ENCODE measurements at places on chromosomes 16 and 17. TPM values are rescaled to one million over a fixed set of nuclear protein-coding genes. Genes with fewer than 3 reads are reported as not detected.

- DNase-seq, result no peak
Observed at GRCh38 chr17:78738278-78738677, 43.8 kb downstream of the CYTH1 start.

RNF227 gene
- 2.7 TPM for total RNA-seq

GNAO1 gene
- 1.5 TPM for total RNA-seq

GRCh38 chr16:48365025-48365600 lies 20.1 kb downstream of the SIAH1 start:
- DNase-seq, result no peak

KRT25 gene
- total RNA-seq, result not detected

- no peak for DNase-seq
Observed at GRCh38 chr16:2095918-2096582, 39.6 kb downstream of the PKD1 start.

GRCh38 chr17:77126519-77126918 lies 14.2 kb upstream of the SEC14L1 start:
- DNase-seq, result peak; percentile 89

- DNase-seq, result no peak
Observed at GRCh38 chr16:15523092-15523541, 88.7 kb downstream of the BMERB1 start.

- no peak for DNase-seq
Observed at GRCh38 chr17:512926-513325, 160.3 kb upstream of the RPH3AL start.

CLDN7 gene
- 72.1 TPM for total RNA-seq

CXCL16 gene
- 35.5 TPM for total RNA-seq

PIRT gene
- not detected for total RNA-seq

DNA sequence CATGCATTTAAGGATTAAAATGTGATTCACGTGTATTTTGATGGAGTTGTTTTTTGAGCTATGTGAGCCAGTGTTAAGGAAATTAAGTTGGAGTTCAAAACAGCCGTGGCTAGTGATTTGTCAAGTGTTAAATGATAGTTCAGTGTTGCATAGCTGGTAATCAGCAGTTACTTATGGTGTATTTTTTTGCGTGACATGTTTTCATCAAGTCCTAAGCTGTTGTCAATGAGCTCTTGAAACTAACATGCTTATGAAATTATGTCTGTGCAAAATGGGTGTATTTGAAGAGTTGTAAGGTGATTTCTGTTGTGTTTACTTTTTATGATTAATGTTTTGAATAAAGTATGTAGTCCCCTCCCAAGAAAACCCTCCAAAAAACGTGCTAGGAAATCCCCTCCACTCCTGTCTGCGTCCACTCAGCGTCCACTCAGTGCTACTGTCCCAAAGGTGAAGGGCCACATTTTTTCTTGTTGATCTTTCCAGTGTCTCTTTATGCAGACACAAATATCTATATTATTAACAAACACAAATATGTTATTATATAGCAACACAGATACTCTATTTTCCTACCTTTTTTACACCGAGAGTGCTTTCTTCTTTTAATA lies 30.0 kb downstream of the USP10 start:
- DNase-seq, result no peak

DNA sequence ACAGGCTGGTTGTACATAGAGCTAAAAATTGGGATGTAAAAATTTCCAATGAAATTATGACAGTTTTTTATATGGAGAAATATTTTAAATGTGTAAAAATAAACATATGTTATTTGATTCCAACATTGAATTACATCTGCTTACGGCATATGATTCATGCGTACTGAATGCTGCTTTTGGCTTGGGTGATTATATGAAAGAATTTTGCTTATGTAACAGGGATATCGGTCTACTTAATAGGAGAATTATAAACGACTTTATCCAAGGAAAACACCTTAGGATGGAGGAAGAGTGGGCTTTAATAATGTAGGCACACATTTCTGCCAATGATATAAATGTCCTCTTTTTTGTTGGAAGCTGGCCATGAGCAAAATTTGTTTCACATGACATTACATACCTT lies 197.3 kb upstream of the GOT2 start:
- no peak for DNase-seq

PROCA1 gene
- total RNA-seq, result 0.25 TPM

DNA sequence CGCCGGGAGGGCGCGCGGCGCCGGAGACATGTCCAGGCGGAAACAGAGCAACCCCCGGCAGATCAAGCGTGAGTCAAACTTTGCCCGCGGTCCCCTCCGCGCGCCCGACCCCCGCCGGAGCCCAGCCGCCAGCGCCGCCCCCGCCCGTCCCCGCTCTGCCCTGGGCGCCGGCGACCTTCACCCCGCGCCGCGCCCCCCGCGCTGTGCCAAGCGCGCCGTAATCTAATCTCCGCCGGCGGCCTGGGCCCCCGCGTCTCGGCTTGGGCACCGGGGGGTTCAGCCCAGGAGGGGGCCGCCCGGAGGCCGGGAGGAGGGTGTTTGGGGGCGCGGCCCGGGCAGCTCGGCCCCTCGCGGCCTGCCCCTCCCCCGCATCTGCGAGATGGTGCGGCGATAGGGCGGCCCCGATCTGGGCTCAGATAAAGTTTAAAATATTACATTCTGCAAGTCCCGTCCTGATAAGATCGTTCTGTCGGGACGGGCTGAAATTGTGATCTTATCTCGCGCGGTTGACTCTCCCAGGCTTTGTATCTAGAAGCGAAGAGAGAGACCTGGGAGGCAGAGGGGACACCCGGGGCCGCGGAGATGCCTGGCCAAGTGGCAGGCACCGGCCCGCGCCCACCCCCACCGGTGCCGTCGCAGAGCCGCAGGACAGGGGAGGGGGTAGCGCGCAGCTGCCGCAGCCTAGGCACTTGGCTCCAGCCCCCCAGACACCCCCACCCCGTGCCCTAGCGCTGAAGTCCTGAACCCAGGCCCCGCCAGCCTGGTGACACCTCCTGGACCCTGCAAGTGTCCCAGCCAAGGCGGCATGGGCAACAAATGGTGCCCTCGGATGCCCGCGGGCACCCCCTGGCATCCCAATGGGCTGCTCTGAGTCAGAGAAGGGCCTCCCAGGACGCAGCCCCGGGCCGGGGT lies 787 bp downstream of the ZFPM1 start:
- DNase-seq, result peak; percentile 71

EVPL gene
- 3.2 TPM for total RNA-seq

VWA3A gene
- not detected for total RNA-seq

RNF222 gene
- not detected for total RNA-seq

CDRT15 gene
- not detected for total RNA-seq

CD79B gene
- 0.95 TPM for total RNA-seq

Measured in pancreas (tissue), 10 donors.